Effector memory CD8-positive, alpha-beta T cell (primary cell): ENCODE measurements at places on chromosomes 5 and 9.

- no peak for DNase-seq
- peaks cover 3% of the 10 kb centered on the region for H3K4me1 ChIP-seq
- no peak overlapping the region for H3K27ac ChIP-seq
- no peaks in the 10 kb centered on the region for H3K36me3 ChIP-seq
Measured at GRCh38 chr5:108083232-108083631, 298.7 kb downstream of the FBXL17 start.

GRCh38 chr9:111069183-111069582, 30.9 kb upstream of the LPAR1 start:
- no peaks in the 10 kb centered on the region for H3K4me1 ChIP-seq
- no peaks in the 10 kb centered on the region for H3K27me3 ChIP-seq
- H3K36me3 ChIP-seq = no peaks in the 10 kb centered on the region
- DNase-seq = no peak
- H3K4me3 ChIP-seq = no peak overlapping the region

DNA sequence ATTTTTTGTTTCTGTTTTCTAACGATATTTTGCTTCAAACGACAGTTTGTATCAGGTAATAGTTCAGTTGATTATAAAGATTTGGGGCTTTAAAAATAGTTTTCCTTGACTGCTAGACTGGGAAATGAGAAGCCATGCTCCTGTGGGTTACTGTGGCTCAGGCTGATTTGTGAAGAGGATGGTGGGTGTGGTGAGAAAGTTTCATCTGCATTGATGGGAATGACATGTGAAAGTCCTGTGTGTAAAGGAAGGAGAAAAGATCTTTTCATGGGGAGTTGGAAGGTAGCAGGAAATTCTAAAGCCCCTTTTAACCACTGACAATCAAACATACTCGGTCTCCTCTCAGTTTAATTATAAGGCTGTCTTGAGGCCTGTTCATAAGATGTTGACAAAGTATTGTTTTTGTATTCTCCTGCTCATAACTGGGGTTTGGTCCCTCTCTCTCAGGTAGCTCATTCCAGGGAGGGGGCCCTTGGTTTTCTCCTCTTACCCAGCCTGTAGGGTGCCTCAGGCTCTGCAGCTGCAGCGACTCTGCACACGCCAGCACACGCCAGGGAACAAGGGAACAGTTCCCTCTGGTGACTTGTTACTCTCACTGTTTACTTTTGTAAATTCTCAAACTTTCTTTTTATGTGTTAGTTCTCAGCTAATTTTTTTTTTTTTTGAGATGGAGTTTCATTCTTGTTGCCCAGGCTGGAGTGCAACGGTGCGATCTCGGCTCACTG, 91.6 kb downstream of the CARTPT start:
- peaks cover 6% of the 10 kb centered on the region for H3K4me1 ChIP-seq
- no peak overlapping the region for H3K4me3 ChIP-seq
- H3K27ac ChIP-seq = no peak overlapping the region
- peaks cover 2% of the 10 kb centered on the region for H3K36me3 ChIP-seq

DNA sequence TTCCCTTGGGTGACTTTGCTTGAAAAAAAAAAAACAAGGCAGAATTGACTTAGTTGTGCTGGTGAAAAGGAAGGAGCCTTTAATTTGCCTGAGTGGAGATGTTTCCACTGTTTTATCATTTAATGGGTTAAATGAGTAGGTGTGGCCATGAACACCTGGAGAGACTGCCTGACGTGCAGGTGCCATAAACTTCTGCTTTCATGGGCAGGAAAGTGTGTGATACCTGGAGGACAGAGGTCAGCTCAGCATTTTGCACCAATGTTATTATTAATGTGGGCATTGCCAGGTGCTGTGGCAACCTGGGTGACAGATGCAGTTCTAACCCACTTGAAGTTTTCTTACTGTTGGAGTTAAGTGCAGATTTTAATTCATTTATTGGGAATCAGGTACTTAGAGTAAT, 145.4 kb downstream of the CD180 start:
- H3K36me3 ChIP-seq = no peaks in the 10 kb centered on the region
- DNase-seq = no peak
- H3K27ac ChIP-seq = no peak overlapping the region
- H3K4me1 ChIP-seq = peaks cover 7% of the 10 kb centered on the region

DNA sequence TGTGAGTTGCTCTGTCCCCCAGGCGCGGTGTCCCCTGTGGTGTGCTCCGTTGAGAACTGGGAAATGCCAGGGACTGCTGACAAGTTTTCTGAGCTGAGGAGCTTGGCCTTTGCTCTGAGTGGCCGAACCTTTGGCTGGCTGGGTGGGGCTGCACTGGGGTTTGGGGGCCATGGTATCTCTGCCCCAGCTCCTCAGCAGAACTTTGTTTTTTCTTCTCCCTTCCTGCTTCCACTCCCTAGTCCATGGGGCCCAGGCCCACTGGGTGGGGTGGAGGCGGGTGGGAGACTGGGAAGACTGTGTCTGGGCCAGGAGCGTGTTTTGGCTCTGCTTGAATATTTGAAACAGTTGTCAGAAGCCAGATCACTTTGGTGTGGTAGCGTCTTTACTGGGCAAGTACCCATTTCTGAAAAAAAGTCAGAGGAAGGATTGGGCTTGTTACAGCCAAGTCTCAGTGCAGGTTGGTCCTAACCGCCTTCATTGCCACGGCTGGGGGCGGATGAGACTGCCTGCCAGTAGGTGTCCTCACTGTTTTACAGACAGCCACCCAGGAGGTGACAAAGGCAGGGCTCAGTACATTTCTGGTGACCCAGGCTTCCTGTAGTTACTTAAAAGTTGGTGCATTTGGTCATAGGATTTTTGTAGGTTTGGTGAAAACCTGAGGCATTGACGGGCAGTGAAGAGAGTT, 92.7 kb downstream of the DAB2IP start:
- H3K4me3 ChIP-seq = no peak overlapping the region
- H3K27ac ChIP-seq = no peak overlapping the region
- H3K27me3 ChIP-seq = peaks cover 2% of the 10 kb centered on the region
- peaks cover 19% of the 10 kb centered on the region for H3K4me1 ChIP-seq
- no peaks in the 10 kb centered on the region for H3K36me3 ChIP-seq
- DNase-seq = peak; percentile 44

DNA sequence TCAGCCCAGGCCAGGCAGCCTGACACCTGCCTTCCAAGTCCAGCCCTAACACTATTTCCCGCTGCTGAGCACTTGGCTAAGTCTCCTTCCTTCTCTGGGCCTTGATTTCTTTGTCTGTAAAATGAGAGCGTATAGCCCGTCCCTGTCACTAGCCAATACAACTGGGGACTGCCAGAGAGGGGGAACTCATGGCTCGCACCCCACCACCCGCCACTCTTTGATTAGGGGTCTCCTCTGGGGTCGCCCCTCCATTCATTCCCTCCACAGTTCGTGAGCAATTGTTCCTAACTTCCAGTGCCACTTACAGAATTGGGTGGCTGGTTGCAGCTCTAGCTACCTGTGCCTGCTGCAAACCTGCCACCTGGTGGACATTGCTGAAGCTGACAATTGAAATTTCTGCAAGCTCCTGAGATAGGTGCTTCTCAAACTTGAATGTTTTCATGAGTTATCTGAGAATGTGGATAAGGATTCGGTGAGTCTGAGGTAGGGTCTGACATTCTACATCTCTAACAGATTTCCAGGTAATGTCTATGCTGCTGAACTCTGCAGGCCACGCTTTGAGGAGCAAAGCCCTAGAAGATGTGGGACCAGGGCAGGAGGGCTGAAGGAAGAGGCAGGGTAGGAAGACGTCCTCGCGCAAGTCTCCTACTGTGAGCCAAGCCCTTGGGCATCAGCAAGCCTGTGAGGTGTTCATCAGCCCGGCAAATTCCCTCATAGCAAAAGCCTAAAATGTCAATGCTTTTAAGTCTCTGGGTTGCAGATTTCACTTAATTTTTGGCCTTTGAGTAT, 13.3 kb upstream of the RECK start:
- no peak overlapping the region for H3K27ac ChIP-seq
- peaks cover 3% of the 10 kb centered on the region for H3K36me3 ChIP-seq
- H3K4me3 ChIP-seq = no peak overlapping the region
- H3K27me3 ChIP-seq = peaks cover 46% of the 10 kb centered on the region
- no peaks in the 10 kb centered on the region for H3K4me1 ChIP-seq
- peak; percentile 43 for DNase-seq

- H3K27ac ChIP-seq = no peak overlapping the region
- H3K27me3 ChIP-seq = peaks cover 71% of the 10 kb centered on the region
- H3K4me1 ChIP-seq = no peaks in the 10 kb centered on the region
- no peaks in the 10 kb centered on the region for H3K36me3 ChIP-seq
- DNase-seq = no peak
Measured at GRCh38 chr5:115666023-115666422, 40.2 kb upstream of the TMED7 start.

DNA sequence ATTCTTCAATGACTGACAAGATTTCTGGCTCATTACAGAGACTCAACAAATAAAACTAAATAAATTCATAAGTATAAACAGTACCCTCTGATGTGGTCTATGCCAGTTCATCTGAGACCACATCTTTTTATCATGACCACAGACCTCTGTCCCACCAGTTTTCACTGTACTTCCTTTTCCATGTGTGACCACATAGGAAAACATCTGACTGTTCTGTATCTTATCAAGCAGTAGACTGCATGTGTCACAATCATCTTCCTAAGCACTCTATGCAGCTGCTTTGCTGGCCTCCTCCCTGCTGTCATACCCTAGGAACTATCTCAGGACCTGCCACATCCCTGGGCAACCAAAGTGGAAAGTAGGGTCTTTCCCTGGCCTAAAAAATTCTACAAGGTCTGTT, 205.0 kb upstream of the ZNF462 start:
- DNase-seq = no peak
- no peaks in the 10 kb centered on the region for H3K27me3 ChIP-seq
- no peak overlapping the region for H3K27ac ChIP-seq
- no peaks in the 10 kb centered on the region for H3K36me3 ChIP-seq

DNA sequence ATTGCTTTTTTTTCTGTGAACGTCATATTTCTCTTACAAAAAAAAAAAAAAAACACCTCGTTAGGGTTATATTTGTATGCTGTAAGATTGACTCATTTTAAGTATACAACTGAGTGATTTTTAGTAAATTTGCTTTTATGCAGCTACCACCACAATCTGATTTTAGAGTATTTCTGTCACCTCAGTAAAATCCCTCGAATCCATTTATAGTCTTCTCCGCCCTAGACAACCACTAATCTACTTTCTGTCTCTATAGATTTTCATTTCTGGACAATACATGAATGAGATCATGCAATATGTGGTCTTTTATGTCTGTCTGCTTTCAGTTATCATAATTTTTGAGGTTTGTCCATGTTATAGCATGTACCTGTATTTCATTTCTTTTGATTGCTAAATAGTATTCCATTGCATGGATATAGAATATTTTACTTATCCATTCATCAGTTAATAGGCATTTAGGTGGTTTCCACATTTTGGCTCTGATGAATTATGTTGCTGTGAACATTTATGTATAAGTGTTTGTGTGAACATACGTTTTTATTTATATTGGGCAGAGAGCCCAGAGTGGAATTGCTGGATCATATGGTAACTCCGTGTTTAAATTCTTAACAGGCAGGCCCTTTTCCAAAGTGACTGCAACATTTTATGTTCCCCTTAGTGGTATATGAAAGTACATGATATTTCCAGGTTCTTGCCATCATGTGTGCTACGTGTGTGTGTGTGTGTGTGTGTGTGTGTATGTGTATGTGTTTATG, 171.4 kb downstream of the SGCD start:
- H3K27ac ChIP-seq = no peak overlapping the region
- H3K27me3 ChIP-seq = no peaks in the 10 kb centered on the region
- no peak overlapping the region for H3K4me3 ChIP-seq
- peaks cover 2% of the 10 kb centered on the region for H3K4me1 ChIP-seq
- no peak for DNase-seq

GRCh38 chr9:6052293-6052919, 37.0 kb upstream of the RANBP6 start:
- H3K27ac ChIP-seq = no peak overlapping the region
- peaks cover 3% of the 10 kb centered on the region for H3K27me3 ChIP-seq
- H3K36me3 ChIP-seq = no peaks in the 10 kb centered on the region

DNA sequence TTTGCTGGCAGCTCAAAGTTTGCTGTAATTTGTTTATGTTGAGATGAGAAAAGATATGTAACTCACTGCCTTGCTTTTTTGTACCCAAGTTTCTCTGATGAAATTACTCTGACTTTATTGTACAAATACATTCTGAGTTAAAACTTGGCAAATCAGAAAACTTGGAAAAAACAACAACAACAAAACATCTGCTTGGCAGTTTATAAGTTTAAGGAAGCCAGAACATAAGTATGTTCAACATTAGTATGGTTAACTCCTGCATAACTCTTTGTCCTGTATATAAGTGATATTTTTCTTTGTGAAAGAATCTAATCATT, 233.1 kb downstream of the MAST4 start:
- DNase-seq = no peak
- peaks cover 56% of the 10 kb centered on the region for H3K27me3 ChIP-seq
- H3K4me1 ChIP-seq = peaks cover 15% of the 10 kb centered on the region
- peak overlapping the region; percentile 92 for H3K27ac ChIP-seq
- H3K4me3 ChIP-seq = peak overlapping the region; percentile 68
- H3K36me3 ChIP-seq = peaks cover 3% of the 10 kb centered on the region

GRCh38 chr5:945691-946551, 53.2 kb downstream of the TRIP13 start:
- H3K27ac ChIP-seq = no peak overlapping the region
- H3K4me1 ChIP-seq = no peaks in the 10 kb centered on the region
- H3K36me3 ChIP-seq = no peaks in the 10 kb centered on the region
- DNase-seq = no peak
- H3K27me3 ChIP-seq = peaks cover 57% of the 10 kb centered on the region
- H3K4me3 ChIP-seq = no peak overlapping the region

- H3K27me3 ChIP-seq = peaks cover 65% of the 10 kb centered on the region
- no peaks in the 10 kb centered on the region for H3K4me1 ChIP-seq
Measured at GRCh38 chr5:79843450-79844388, 147.3 kb downstream of the MTX3 start.

- H3K4me3 ChIP-seq = no peak overlapping the region
- no peak overlapping the region for H3K27ac ChIP-seq
- no peaks in the 10 kb centered on the region for H3K4me1 ChIP-seq
- no peak for DNase-seq
- peaks cover 35% of the 10 kb centered on the region for H3K27me3 ChIP-seq
Measured at GRCh38 chr9:33781736-33782135, 13.6 kb upstream of the PRSS3 start.

DNA sequence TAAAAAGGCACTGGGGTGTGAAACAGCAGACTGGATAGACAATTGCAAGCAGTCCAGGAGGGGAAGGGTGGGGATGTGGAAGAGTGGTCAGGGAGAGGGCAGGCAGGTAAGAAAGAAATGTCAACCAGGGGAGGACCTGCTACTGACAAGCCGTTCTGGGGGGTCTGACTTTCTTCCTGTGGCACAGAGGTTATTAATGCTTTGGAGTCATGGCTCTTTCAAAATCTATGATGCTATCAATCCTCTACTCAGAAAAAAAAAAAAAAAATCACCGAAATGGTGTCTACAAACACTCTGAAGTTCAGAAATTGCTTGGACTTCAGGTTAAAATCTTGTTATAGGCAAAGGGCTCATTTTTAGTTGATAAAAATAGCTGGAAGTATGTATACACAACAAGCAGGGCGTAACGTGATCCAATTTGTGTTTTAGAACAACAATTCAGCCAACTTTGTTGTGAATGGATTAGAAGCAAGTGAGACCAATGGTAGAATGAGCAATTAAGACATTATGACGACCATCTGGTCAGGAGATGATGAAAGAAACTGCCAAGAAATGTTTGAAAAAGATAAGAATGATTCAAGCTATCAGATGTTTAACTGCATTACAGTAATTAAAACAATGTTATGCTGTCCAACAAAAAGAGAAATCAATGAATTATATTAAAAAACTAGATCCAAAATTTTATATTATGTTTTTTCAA, 255.2 kb downstream of the DEPDC1B start:
- no peaks in the 10 kb centered on the region for H3K27me3 ChIP-seq
- no peaks in the 10 kb centered on the region for H3K36me3 ChIP-seq
- no peak for DNase-seq
- H3K4me1 ChIP-seq = no peaks in the 10 kb centered on the region
